ENCODE measurements at places on chromosomes 6 and 20.

GRCh38 chr6:77650098-77650663 is 2.7 kb upstream of the MEI4 start:
- DNase-seq, result no peak

- no peak for DNase-seq
Observed at GRCh38 chr20:45968801-45969711, 2.9 kb downstream of the ZNF335 start.

- DNase-seq, result no peak
Observed at GRCh38 chr6:36263390-36264000, 6.4 kb upstream of the PNPLA1 start.

- no peak for DNase-seq
Observed at GRCh38 chr6:159961528-159961927, 7.4 kb upstream of the IGF2R start.
